ENCODE measurements at places on chromosomes 2 and 18.

DNA sequence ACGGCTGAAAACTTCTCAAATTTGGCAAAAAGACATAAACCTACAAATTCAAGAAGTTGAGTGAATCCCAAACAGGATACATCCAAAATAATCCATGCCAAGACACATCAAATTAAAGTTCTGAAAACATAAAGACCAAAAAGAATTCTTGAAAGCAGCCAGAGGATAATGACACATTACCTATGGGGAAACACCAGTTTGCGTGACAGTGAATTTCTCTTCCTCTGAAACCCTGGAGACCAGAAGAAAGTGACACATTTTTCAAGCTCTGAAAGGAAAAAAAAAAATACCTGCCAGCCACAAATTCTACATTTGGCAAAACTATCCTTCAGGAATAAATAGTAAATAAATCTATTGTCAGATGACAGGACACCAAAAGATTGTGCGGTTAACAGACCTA, 86.0 kb upstream of the AFF3 start:
- DNase-seq: no peak

DNA sequence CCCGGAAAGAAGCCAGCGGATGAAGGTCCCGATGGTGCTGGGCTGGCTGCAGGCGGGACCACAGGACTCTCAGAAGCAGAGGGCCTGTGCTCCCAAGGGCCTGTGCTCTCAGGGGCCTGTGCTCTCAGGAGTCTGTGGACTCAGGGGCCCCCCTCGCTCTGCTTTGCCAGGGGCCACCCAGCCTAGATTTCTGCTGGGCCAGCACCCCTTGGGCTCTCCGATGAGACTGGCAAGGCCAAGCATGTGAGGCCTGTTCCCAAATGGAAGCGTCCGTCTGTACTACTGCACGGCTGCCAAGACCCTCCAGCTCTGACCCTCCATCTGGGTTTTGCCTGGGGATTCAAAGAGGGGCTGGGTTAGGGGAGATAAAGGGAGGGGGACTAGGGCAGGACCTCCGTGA, 54.6 kb downstream of the SH3BP4 start:
- DNase-seq: no peak

- no peak for DNase-seq
These were observed 235.6 kb downstream of the NUP35 start for GRCh38 chr2:183359867-183360266.

GRCh38 chr18:48663931-48664847, 125.4 kb downstream of the CTIF start:
- peak; percentile 74 for DNase-seq

GRCh38 chr2:42618972-42619371, 50.5 kb downstream of the MTA3 start:
- DNase-seq: no peak

DNA sequence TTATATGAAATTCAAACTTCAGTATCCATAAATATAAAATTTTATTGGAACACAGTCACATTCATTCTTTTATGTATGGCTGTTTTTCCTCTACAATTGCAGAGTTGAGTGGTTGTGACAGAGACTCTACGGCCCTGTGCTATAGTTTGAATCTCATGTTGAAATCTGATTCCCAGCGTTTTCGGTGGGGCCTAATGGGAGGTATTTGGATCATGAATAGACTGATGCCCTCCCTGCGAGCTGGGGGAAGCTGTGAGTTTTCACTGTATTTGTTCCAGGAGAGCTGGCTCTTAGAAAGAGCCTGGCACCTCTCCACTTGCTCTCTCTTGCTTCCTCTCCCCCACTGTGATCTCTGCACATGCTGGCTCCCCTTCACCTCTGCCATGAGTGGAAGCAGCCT, 1.7 kb downstream of the PFN4 start:
- DNase-seq: no peak

All from GM13977 (cell line).